Activated CD4-positive, alpha-beta memory T cell treated with anti-CD3 and anti-CD28 coated beads for 36 hours (primary cell): ENCODE measurements at places on chromosomes 11 and 22. TPM values are rescaled to one million over a fixed set of nuclear protein-coding genes. Genes with fewer than 3 reads are reported as not detected.

The CCDC116 gene
- total RNA-seq = 0.31 TPM

The LGALS1 gene
- 816 TPM for total RNA-seq

DNA sequence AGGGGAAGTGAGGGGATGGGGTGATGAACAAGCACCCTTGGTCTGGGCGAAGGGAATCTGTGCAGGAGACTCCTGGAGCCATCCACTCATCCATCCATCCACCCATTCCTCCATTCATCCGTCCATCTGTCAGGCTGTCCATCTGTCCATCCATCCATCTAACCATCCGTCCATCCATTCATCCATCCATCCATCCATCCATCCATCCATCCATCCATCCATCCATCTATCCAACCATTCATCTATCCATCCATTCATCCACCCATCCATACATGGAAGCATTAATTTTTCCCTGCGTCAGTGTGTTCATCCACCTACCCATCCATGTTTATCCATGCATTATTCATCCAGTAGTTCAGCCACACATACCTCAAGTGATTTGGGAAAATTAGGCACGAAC is 32.0 kb downstream of the WNT11 start:
- no peak for DNase-seq

- DNase-seq = no peak
These were observed 110.1 kb downstream of the CCDC81 start for GRCh38 chr11:86484795-86485166.
